Activated T-cell treated with anti-CD3 and anti-CD28 coated beads, Interleukin-2, amount 50 U/mL, for 72 hours (primary cell): ENCODE measurements at places on chromosomes 5 and 9.

DNA sequence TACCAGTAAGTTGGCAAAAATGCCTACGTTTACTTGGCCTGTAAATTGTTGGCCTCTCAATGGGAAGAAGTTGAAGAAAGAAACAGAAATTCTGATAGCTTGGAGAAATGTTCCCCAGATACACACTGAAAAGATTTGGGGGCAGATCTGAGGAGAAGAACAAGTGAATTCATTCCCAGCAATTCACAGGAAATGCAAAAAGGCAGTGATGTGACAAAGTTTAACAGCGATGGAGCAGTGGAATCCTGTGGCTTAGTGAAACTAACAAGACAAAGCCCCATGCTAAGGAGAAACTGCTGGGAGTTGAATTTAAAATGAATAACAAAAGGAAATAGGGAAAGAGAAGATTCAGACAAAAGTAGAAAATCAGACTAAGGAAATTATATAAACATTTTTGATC, 213.2 kb upstream of the EDIL3 start:
- no peak for DNase-seq

DNA sequence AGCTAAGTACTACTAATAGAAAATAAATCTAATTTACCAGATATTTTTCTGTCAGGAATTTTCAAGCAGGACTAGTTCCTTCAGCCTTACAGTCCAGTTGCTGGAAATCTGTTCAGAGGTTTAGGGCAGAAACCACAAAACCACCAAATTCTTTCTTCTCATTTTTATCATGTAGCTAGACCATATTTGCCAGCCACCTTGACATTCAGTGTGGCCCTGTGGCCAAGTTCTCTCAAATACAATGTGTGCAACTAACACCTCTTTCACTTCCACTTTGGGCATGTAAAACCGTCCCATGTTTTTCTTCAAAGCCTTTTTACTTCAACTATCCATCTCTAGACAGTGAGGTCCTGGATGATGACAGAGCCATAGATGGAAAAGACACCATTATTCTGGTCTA, 1133.2 kb upstream of the CDH18 start:
- DNase-seq, result no peak

- no peak for DNase-seq
Observed at GRCh38 chr9:36325081-36325828, 67.0 kb upstream of the GNE start.

DNA sequence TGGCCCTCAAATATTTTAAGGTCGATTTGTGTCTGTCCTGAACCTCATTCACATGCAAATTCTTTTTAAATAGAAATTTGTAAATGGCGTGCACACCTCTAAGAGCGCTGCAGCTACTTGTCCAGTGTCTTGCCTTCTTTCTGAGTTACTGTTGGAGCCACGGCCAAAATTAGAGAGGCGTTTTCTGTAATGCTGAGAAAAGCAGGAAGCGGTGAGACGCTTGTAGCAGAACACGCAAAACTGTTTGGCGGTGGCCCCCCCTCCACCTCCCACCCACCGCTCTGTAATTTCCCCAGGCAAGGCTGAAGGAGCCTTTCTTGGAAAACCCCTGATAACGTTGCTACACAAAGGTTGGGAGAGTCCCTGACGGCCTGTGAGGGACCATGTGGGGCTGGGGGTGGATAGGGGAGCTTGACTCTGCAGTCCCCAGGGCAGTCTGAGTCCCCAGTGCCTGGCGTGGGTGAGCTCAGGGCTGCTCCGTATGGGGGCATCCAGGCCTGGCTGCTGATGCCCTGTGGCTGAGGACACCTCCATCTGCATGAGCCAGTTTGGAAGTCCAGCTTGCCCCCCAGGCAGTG, 96.5 kb downstream of the GADD45G start:
- DNase-seq, result peak; percentile 76

DNA sequence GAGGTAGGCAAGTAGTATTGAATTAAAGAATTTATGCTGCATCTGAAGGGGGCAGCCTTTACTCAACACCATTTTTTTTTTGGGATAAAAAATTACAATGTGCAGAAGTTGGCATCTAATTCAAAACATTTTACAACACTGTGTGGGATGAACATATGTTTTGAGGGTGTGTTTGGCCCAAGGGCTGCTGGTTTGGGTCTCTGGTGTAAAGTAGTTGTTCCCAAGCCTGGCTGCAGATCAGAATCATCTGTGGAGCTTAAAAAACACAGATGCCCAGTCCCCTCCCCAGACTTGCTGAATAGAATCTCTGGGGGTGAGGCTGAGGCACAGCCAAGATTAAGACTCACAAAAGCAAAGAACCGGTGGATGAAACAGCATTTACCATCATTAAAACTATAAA, 33.0 kb upstream of the PDZD2 start:
- DNase-seq, result no peak

- DNase-seq, result no peak
Observed at GRCh38 chr9:6759185-6759977, 1.6 kb downstream of the KDM4C start.

DNA sequence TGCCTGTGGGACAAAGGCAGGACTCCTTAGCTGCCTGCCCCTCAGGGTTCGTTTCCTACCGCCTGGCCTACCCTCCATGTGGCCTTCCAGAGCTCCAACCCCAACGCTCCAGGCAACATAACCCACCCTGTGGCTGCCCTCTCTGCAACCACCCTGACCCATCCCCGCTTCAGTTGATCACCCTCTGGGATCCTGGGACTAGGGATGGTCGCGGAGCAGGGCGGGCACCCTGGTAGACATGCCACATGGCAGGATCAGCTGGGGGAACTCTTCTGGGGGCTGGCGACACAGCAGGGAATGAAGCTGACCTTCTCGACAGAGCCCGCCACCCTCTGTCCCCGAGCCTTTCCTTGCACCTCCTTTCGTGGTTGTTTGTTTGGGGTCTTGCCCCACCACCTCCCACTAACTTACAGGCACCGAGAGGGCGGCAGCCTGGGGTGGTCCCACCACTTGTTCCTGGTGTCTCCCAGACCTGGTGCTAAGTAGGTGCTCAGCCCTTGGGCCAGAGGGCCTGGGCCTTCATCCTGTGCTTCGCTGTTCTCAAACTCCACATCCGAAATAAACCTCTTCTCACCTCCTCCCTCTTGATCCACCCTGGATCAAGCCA, 243.1 kb downstream of the PBX3 start:
- no peak for DNase-seq

GRCh38 chr9:69719367-69719766, 40.4 kb downstream of the PTAR1 start:
- no peak for DNase-seq

GRCh38 chr9:127974769-127975261, 6.0 kb downstream of the EEIG1 start:
- no peak for DNase-seq

GRCh38 chr9:103991698-103992097, 102.4 kb upstream of the SMC2 start:
- DNase-seq, result peak; percentile 28

DNA sequence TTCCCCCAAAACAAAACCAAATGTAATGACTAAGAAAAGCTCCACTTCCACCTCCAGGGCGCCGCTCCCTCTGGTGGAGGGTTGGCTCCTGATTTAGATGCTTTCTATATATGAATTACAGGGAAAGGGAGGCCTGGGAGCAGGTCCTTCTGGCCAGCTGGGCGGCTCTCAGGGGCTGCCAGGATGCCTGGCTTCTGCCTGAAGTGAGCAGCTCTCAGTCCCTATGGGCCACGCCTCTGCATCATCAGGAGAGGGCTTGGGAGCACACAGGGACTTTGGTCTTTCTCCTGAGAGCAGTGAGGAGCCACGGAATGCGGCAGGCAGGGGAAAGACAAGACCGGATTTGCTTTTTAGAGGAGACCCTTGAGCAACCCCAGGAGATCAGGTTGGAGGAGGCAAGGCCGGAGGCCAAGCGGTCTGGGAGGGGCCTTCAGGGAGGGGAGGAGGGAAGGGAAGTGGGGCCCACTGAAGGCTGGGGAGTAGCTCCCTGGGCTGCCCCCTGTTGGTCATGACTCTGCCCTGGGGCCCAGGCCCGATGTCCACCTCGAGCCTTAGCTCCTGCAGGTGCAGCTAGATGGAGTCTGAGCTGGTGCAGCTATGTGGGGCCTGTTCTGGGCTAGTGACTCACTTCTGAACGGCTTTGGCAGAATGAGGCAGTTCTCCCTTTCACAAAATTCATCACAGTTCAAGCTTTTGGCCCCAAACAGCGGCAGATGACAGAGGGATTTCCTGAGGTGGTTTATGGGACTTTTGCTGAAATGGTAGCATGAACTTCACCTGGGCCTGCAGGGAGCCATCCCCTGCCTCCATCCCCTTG, 11.3 kb upstream of the GRHPR start:
- DNase-seq, result peak; percentile 74

- no peak for DNase-seq
Observed at GRCh38 chr5:56358703-56359681, 125.9 kb upstream of the ANKRD55 start.

DNA sequence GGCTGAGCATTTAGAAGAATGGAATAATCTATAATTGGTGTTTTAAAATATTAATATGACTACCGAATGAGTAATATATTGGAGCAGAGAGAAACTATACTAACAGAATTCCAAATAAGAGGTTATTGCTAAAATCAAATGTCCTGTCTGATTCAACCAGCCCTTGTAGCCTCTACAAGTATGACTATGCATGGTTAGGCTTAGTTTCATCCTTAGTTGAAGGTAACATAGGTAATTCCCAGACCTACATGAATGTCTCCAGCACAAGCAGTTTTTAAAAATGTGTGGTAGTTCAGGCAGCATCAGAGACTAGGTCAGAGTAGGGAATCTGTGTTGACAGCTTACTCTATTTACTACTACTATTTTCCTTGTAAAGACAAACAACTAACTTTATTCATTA, 51.7 kb upstream of the SLC27A6 start:
- DNase-seq, result no peak

- DNase-seq, result no peak
Observed at GRCh38 chr5:66742896-66743247, 146.7 kb downstream of the MAST4 start.

- no peak for DNase-seq
Observed at GRCh38 chr5:149002053-149002452, 60.8 kb downstream of the SH3TC2 start.

DNA sequence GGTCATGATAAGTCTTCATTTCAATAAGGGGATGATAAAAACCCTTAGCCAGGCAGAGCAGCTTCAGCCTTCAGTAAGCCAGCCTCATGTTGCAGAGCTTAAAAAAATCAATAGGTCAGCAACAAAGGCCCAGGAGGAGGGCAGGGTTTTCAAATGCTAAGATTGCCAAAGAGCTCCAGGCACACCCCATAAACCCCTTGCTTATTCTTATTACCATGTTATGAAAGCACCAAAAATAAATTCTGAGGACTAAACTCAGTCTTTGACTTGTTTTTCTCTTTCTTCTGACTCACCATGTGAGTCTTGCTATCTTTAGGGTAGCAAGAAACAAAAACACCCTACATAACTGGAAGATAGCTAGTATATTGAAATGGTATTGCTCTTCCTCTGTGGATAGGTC, 317.1 kb downstream of the KCTD16 start:
- no peak for DNase-seq

GRCh38 chr5:157085930-157086329, 22.9 kb downstream of the HAVCR2 start:
- no peak for DNase-seq

DNA sequence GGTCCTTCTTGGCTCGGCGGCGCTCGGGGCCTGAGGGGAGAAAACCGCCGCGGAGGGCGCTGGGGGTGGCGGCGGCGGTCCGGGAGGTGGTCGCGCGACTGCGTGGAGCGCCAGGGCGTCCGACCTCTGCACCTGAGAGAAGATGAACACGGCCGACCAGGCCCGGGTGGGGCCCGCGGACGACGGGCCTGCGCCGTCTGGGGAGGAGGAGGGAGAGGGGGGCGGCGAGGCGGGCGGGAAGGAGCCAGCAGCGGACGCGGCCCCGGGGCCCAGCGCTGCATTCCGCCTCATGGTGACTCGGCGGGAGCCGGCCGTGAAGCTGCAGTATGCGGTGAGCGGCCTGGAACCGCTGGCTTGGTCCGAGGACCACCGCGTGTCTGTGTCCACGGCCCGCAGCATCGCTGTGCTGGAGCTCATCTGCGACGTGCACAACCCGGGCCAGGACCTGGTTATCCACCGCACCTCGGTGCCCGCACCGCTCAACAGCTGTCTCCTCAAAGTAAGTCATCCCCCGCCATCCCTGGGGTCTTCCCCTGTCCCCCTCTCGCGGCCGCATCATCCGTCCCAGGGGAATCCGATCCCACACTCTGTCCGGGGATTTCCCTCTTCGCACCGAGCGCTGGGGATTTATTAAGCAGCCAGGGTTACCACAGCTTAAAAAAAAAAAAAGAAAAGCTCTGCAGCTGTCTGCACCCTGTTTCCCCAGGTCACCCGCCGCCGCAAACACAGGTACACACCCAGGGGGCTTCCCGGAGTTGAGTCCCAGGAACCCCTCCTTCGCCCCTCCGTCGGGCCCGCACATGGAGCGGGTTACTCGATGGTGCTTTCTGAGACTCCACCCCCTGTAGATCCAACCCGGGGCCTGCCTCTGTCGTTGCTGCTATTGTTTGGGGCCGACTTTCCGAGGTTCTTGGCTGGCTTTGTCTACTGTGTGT, at the start of gene GTF3C4:
Gene GTF3C4 (plus strand): TSS at position 8 of the 935 bp plus-strand sequence. CDS start 135 bp downstream, at position 143.
- peak; percentile 44 for DNase-seq

- no peak for DNase-seq
Observed at GRCh38 chr5:16902846-16903245, 33.2 kb downstream of the MYO10 start.

DNA sequence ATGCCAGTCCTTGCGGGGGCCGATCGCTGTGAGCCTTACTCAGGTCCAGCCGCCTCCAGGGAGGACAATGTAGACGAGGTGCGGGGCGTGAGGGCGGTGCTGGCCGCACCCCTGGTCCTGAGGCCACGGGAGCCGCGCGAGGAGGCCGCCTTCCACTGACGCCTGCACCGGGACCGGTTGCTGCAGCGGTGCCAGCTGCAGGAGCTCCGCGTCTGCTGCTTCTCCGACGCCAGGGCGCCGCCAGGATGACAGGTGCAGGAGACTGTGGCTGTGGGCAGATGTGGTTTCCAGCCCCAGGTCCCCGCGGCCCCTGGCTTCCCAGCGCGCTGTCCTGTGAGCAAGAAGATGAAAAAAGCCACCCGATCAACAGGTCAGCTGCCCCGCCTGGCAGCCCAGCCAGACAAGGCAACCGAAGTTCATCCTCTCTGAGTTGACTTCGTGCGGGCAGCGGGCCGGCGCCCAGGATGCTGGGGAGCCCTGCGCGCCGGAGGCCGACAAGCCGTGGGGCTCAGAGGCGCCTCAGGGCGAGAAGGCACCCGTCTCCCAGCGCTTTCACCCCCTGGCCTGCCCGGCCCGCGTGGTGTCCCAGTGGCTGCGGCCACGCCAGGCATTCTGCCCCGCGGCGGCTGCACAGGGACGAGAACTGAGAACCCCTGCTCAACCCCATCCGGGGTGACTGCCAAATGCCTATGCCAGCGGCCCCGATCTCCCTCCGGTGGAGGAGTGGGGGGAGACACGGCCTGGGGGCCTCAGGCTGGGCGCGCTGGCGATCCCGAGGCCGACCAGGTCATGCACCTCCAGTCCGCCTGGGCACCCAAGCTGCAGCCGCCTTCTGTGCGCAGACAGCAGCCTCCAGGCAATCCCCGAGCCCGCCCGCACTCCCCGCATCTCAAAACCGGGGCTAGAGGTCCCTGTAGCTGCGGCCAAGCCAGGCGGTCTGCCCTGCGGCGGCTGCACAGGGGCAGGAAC, 43.4 kb upstream of the BICD2 start:
- DNase-seq, result peak; percentile 38

- DNase-seq, result no peak
Observed at GRCh38 chr9:126667190-126668055, 53.7 kb downstream of the LMX1B start.

GRCh38 chr5:126921241-126922091, 108.9 kb downstream of the MARCHF3 start:
- no peak for DNase-seq

GRCh38 chr5:111628901-111629300, 116.6 kb upstream of the STARD4 start:
- DNase-seq, result no peak
